ENCODE measurements at places on chromosomes 1 and 21. TPM values are rescaled to one million over a fixed set of nuclear protein-coding genes. Genes with fewer than 3 reads are reported as not detected.

The IFNLR1 gene
- 2.6 TPM for total RNA-seq

The RIMS3 gene
- total RNA-seq, result 2.0 TPM

DNA sequence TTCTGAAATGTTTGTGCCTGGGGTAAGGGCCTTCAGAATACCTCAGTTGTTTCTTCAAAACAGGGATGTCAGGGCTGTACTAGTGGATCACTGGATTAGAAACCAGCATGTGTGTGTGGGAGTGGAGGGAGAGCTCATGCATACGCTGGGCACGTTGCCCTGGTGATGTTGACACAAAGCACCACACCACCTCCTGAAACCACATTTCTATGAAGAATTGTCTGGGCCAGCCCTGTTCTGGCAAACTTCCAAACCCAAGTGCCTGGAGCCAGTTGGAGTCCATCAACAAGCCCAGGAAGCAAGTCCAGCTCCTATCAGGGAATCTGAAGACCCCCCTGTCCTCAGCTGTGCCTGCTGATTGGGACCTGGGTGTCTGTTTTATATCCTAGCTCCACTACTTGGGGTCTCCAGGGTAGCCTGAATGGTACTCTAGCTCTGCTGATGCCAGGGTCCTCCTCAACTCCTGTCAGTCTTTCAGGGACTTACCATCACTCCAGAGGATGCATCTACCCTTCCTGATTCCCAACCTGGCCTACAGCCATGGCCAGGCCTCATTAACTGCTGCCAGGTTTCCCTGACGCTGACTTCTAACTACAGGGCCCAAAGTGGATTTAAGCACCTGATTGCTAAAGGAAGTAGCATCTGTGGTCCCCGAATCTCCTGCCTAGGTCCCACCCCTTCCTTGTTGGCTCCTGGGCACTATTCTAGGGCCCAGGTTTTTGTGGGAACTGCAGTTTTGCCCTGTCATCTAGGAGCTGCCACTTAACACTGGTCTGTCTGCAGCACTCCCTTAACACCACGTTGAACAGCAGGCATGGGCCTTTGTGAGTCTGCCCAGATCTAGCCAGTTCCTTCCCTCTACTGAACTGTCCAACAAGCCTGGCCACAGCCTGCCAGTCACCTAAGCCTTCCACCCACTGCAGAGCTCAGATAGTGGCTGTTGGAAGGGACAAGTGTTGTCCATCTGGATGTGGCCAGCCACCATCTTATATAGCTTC is 45.5 kb downstream of the LPAR3 start:
- no peak overlapping the region for H3K27ac ChIP-seq
- H3K36me3 ChIP-seq, result no peaks in the 10 kb centered on the region
- no peak overlapping the region for H3K4me3 ChIP-seq
- H3K27me3 ChIP-seq, result no peaks in the 10 kb centered on the region
- peaks cover 19% of the 10 kb centered on the region for H3K4me1 ChIP-seq

The SH2D5 gene
- not detected for total RNA-seq

The AIM2 gene
- 0.44 TPM for total RNA-seq

DNA sequence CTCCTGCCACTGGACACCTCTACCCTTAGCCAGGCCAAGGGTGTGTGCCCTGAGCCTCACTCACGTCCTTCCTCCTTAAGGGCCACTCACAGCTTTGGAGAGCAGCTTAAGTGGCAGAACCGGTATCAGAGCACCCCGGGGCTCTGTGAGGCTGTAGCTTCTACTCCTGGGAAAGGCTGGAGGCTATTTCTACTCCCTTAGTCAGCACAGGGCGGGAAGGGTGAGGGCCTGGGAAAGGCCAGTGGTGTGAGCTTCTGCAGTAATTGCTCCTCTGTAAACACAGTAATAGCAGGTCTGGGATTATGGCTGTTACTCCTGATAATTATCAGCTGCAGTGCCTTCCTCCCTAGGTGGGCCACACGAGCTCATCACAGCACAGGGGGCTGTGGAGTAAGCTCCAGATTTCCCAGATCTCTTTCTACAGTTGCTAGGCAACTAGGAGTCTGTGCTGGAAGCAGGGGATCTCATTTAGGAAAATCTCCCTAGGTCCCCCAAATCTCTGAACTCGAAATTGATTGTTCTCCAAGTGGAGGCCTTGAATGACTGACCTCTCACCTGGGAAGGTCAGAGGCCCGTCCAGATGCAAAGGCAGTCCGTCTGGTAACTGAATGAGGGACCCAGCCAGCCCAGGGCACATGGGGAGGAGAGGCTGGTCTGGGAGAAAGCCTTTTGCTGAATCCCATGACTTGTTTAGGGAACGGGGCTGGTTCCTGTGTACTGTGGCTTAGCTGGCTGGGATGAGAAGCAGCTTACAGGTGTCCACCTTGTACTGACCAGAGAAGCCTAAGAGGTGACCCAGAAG is 29.3 kb downstream of the IER5 start:
- H3K27ac ChIP-seq, result no peak overlapping the region
- no peak for DNase-seq
- peaks cover 16% of the 10 kb centered on the region for H3K4me1 ChIP-seq
- no peaks in the 10 kb centered on the region for H3K27me3 ChIP-seq

DNA sequence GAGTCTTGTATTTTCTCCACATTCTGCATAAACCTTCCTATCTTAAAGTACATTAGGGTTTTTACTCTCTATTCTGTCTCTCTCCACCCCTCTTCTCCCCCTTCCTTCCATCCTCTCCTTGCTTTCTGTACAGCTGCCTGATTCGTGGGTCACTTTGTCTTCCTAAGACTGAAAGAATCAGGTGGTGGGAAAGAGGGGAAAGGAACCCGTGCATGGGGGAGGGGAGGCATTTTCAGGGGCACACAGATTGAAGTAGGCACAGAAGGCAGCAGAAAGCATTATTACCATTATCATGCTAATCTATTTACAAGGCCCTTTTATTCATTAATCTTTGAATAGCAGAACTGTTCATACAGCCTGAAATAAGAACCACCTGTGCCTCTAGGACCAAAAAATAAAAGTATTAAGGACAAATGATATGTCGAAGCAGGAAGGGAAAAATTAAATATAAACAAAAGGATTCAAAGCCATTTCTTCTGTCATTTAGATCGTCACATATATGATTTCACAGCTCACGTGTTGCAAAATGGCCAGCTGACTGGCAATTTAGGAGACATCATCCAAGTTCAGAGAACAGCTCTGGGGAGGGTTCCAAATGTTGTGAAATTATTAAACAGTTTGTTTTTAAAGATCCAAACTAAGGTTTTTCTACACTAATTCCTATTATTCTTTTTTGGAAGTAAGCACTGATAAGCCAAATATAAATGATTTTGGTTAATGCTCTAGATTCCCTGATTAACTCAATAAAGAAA is 154.6 kb downstream of the PBX1 start:
- DNase-seq, result no peak
- H3K36me3 ChIP-seq, result no peaks in the 10 kb centered on the region
- H3K4me3 ChIP-seq, result no peak overlapping the region
- no peaks in the 10 kb centered on the region for H3K27me3 ChIP-seq

GRCh38 chr21:35273333-35273732 is 224.2 kb upstream of the RUNX1 start:
- H3K36me3 ChIP-seq, result no peaks in the 10 kb centered on the region
- no peak for DNase-seq
- H3K4me3 ChIP-seq, result no peak overlapping the region
- no peaks in the 10 kb centered on the region for H3K4me1 ChIP-seq

DNA sequence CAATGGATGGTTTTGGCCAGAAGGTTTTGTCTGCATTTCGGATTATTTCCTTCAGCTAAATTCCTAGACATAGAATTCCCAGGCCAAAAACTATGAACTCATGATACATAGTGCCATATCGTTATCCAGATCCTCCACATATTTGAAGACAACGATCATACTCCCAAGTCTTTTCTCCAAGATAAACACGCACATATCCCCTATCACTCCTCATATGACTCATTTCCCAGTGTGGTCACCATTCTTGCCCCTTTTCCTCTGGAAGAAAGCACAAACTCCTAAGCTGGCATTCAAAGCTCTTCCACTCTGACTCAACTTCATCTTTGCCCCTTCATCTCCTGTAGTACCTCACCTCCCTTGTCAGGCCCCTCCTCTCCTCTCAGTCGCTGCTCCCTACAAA is 277.6 kb downstream of the PLPP3 start:
- no peak overlapping the region for H3K27ac ChIP-seq
- H3K36me3 ChIP-seq, result no peaks in the 10 kb centered on the region
- H3K27me3 ChIP-seq, result no peaks in the 10 kb centered on the region
- DNase-seq, result no peak
- H3K4me1 ChIP-seq, result peaks cover 9% of the 10 kb centered on the region

- no peaks in the 10 kb centered on the region for H3K4me1 ChIP-seq
- no peak overlapping the region for H3K27ac ChIP-seq
- H3K4me3 ChIP-seq, result no peak overlapping the region
These were observed 50.9 kb downstream of the SH3BGR start for GRCh38 chr21:39502631-39503030.

GRCh38 chr1:206716159-206716869 is 31.6 kb downstream of the MAPKAPK2 start:
- H3K27me3 ChIP-seq, result no peaks in the 10 kb centered on the region
- H3K4me3 ChIP-seq, result no peak overlapping the region
- no peaks in the 10 kb centered on the region for H3K36me3 ChIP-seq

DNA sequence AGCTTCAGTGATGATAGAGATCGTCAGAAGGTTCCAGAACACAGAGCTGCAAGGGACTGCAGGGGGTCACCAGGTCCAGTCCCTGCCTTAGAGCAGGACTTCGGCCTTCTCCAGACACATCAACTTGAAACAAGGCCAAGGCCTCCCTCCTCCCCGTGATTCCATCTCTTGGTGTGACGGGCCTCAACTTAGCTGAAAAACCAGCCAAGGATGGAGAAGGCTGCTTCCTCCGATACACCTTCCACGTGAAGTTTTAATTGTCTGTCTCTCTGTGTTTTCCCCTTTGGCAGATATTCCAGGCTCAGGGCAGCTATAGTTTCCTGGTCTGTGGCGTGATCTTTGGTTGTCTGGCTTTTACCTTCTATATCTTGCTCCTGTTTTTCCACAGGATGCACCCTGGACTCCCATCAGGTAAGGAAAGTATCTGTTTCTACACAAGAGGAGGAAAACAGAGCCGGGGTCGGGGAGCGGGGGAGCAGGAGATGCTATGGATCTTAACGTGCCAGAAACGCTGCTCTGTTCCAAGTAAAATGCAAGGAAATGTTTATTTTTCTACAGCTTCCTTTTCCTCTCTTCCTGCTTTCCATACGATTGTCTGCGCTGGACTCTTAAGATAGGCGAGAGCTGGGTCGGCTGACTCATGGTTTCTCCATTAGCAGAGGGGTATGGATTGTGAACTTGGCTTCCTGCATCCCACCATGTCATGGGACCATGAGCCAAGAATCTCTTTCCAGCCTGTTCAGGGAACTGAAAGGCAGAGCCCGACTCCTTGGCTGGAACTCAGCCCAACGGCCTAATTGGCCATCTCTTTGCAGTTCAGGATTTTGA is 32.8 kb downstream of the ELK4 start:
- H3K27ac ChIP-seq, result peak overlapping the region; percentile 26
- DNase-seq, result peak; percentile 86
- no peaks in the 10 kb centered on the region for H3K36me3 ChIP-seq

DNA sequence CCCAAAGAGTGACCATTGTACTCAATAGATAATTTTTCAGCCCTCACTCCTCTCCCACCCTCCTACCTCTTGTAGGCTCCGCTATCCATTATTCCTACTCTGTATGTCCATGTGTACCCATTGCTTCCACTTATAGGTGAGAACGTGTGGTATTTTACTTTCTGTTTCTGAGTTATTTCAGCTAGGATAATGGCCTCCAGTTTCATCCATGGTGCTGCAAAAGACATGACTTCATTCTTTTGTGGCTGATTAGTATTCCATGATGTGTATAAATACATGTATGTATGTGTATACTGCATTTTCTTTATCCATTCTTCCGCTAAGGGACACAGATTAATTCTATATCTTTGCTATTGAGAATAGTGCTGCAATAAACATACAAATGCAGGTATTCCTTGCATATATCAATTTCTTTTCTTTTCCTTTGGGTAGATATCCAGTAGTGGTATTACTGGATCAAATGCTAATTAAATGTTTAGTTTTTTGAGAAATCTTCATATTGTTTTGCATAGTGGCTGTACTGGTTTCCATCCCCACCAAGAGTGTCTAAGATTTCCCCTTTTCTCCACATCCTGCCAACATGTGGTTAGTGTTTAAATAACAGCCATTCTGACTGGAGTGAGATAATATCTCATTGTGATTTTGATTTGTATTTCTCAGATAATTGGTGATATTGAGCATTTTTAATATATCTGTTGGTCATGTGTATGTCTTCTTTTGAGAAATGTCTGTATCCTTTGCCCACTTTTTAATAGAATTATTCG is 4.9 kb downstream of the LY9 start:
- H3K27me3 ChIP-seq, result no peaks in the 10 kb centered on the region
- DNase-seq, result no peak
- H3K4me3 ChIP-seq, result no peak overlapping the region
- no peaks in the 10 kb centered on the region for H3K36me3 ChIP-seq
